ENCODE measurements at places on chromosomes 7 and 10.

DNA sequence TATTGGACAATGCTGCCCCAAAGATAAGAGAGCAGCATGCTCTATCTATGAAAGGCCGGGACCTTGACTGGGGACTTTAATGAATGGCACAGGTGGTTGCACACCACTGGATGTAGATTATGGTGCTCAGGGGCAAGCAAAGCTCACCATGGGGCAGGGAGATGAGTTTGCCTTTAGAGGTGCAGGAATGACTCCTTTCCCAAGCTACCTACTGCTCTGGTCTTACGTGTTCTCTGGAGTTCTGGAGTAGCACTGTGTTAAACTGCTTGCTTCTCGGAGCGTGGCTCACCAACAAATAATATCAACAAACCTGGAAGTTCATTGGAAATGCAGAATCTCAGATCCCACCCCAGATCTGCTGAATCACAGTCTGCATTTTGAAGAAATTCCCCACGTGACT is 445.3 kb downstream of the RPS24 start:
- no peak for DNase-seq

DNA sequence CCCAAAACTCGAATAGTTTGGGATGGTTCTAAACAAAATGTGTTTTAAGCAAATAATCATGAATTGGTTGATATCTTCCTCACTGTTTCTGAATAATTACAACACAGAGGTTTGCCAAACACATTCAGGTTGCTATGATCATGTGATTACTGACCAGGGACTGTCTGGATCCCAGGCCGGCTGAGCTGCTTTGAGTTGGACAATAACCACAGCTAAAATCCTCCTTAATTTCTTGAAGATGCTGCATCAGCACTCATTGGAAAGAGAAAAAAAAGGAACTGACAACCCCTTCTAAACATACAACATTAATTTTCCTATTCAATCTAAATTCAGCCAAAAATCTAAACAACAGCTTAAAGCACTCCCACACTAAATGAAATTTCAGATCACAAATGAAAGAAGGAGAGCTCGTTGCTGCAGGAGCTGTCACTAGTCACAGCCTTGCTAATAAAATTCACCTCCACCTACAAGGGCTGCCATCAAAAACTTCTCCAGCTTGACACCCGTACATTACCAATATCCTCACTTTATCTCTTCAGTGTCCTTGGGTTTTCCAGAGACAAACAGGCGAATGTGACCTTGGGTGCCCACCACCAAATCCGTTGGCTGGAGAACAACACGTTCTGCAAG is 560.2 kb downstream of the KCNMA1 start:
- no peak for DNase-seq

DNA sequence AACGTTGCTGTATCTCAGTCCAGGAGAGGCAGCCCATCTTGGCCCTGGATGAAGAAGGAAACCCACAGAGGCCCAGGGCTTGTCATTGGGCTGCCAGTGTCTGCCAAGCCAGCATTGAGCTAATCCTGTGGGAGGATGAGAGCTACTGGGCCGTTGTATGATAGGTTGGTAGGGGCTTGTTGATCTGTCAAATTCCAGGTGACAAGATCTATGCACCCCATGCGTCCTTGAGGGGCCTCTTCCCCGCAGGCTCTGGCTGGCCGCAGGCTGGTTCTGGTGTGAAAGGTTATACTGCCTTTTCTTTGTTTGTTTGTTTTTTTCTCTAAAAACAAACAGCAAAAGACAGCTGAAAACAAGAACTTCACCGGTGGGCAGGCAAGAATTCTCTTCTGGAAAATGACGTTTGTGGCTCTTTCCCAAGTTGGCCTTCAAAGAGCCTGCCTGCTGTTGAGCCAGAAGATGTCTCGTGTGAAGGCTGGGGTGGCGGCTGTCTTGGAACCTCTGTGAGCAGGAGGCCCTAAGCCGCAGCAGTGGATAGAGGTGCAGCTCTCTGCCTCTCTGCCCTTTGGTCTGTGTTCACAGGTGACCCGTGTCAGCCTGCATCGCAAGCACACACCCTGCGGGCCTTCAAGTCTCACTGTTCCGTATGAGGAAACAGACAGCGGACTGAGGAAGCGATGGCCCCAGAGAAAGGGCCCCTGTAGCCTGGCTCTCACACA is 23.3 kb downstream of the CYP17A1 start:
- no peak for DNase-seq

DNA sequence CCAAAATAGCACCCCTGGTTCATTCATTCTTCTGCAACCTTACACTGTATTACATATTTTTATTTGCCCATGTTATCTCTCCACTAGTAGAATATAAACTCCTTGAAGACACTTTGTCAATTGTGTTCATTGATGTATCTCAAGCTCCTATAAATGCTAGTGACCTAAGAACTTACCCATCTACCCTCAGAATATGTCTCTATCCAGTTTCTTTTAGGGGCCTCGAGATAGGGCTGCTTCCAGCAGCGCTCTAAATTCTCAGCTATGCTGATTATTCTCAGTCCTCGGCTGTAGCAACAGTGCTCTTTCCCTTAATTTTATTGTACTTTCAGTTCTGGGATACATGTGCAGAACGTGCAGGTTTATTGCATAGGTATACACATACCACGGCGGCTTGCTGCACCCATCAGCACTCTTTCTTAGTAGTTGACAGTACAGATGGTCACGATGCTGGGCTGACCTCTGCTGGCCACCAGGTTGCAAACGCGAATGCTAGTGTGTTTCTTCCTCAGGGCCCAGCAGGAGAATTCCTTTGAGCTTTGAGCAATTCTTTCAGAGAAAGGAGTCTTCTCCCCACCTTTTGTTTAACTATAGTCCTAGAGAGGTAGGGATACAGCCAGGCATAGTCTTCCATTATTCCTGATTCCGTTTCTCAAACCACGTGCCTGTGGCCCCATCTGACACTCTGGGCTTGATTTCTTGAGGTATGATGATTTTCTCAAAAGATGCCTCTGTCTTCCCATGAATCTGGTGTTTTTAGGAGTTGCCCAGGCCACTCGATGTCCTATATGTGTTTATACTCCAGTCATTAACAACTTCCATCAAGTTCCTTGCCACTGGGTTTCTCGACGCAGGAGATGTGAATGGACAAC is 49.1 kb upstream of the CDC14C start:
- no peak for DNase-seq

DNA sequence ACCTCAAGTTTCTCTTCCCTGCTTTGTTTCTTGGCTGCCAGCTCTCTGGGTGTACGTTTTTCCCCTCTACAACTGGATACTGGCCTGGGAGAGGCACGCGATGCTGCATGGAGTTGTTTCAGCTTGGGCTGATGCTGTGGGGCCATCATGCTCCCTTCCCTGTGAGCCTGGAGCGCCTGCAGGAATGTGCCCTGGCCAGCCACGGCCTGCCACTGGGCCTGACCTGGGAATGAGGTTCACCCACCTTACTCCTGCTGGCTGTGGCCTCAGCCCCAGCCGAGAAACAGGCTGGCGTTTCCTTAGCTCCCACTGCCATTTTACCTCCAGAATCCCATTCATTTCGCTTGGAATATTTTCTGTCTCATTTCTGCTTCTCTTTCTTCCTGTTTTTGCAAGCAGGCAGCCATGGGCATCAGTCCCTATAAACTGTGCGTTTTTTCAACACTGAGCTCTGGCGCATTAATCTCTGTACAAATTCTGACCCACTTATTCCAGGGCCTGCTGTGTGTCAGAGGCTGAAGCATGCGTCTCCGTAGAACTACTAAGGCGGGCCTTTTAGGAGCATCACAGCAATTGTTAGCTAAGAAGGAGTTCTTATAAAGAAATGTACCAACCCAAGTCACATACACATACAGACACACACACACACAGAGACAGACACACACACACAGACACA is 57.9 kb downstream of the GATA3 start:
- DNase-seq = no peak

DNA sequence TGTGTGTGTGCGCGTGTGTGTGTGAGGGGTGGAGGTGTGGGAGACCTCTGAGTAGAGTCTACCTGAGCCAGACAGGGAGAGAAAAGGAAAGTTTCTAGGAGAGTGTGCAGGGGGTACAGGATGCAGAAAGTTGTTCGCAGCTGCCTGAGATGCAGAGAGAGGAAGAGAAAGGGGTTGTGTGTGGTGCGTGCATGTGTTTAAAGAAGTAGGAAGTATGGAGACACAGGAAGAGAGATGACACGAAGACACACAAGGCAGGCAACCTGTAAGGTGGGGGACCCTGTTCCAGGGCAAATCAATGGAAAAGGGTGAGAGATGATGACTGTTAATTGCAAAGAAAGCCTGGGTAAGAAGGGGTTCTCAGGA is 52.2 kb downstream of the C10orf105 start:
- DNase-seq = no peak

DNA sequence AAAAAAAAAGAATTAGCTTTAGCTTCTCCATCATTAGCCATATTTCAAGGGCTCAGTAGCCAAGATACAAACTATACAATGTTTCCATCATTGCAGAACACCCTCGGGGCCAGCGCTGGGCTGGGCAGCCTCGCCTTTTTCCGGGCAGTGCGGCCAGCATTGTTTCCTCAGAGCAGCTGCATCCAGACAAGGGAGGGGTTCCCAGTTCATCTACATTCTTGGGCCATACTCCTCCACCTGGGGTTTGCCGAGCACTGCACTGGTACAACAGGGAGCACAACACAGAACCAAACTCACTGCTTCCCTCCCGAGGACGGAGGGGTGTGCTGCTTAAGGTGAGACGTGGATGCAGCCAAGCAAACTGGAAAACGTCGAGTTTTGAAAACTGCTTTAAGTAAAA is 2.4 kb upstream of the PKD1L1 start:
- no peak for DNase-seq
